ENCODE measurements at places on chromosomes 3 and 15.

- DNase-seq: no peak
Measured at GRCh38 chr3:155656466-155656865, 88.4 kb downstream of the PLCH1 start.

DNA sequence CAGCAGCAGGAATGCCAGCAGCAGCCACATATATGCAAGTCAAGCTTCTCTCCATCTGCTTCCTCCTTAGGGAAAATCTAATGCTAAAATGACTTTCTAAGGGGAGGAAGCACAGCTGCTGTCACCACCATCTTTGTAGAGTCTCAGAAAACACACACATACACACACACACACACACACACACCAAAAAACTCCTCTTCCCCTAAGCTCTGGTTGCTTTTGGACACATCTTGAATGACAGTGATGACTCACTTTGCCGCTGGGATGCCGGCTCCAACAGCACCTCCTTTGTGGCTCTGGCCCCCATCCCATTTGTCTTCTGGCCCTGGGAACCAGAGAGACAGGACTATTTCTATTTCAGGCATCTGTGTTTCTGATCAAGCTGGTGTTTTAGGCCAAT lies 124.8 kb upstream of the GOLIM4 start:
- no peak for DNase-seq

GRCh38 chr15:81611679-81612078 lies 237.7 kb upstream of the TMC3 start:
- no peak for DNase-seq

- DNase-seq: no peak
Measured at GRCh38 chr3:42991341-42992315, 12.5 kb downstream of the GASK1A start.

- no peak for DNase-seq
Measured at GRCh38 chr3:100063929-100064461, 50.3 kb downstream of the FILIP1L start.

DNA sequence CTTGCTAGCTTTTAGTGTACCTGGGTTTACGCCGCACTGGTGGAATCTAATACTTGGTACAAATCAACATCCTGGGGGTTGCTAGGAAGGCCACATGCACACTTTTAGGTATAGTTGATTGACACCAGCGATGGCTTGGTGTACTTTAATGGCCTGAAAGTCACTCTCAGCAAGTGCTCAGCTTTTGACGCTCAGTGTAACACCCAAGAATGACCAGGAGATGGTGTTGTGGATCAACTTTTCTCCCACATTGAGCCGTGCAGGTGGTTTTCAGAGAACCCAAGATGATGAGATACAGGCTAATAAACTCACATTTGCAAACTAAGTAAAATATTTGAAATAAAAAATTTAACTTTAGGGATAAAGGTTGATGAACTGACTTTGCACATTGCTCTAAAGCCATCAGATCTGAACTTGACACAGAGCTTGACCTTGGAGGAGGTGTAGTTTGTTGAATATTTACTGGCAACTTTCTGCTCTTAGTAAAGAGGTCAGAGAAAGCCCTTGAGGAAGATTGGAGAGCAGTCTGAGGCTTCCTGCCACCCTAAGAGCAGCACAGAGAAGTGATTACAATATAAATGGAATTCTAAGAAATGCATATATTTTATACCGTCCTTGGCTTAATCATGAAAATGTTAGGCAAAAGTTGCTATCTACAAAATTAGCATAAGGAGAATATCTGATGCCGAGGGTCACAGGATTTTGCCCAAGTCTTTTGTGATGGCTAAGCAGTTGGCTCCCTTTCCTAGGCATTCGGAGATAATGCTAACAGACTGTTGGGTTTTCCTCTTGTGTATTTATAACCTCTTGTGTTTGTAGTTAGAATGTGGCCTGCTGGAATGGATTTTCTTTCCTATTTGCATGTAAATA lies 143.4 kb upstream of the RASGRP1 start:
- no peak for DNase-seq

DNA sequence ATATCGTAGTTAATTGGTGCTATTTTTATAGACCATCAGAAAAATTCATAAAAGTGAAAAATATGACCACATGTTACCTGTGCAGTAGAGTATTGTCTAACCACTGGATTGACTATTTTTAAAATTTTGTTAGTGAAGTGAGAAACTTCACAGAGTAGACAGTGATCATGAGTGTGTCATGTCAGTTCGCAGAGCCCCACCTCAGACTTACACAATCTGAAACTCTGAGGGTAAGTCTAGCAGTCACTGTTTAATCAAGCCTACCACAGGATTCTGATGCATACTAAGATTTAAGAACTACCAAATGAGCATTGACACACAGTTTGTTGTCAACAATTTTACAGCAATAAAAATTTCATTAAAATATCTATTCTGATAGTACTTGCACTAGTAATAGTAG lies 552.9 kb upstream of the SUCLG2 start:
- no peak for DNase-seq

GRCh38 chr3:40169983-40170382 lies 139.5 kb upstream of the EIF1B start:
- DNase-seq: no peak

DNA sequence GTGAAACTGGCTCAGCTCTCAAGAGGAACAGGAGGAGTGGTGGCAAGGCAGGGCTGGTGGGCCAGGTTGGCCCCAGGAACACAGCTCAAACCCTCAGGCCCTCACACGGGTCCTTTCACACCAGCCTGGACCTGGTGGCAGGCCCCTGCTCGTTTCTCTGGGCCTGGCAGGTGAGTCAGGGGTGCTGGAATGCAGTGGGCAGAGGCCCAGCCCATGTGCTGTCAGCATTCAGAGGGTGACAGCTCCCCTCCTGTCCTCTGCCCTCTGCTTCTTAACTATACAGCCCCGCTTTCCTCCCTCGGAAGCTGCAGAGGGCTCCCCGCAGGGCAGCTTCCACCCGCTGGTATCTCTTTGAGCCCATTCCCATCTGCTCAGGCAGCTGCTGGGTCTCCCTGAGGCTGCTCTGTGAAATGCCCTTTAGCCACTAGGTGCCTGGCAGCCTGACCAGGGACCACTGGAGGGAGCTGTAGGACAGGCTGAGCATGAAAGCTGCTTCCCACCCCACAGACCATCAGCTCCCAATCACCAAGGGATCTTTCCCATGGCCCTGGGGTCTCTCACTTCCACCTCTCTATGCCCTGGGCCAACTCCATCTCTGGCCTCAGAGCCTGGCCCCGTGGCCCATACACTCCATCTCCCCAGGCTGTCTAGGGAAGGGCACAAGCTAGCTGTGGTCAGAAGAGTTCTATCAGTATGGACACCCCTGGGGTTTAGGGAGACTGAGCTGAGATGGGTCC lies 24.8 kb downstream of the SHF start:
- no peak for DNase-seq

- no peak for DNase-seq
Measured at GRCh38 chr3:174441588-174442301, 417.4 kb upstream of the NAALADL2 start.

- DNase-seq: no peak
Measured at GRCh38 chr3:172519740-172520139, 3.5 kb downstream of the TNFSF10 start.

DNA sequence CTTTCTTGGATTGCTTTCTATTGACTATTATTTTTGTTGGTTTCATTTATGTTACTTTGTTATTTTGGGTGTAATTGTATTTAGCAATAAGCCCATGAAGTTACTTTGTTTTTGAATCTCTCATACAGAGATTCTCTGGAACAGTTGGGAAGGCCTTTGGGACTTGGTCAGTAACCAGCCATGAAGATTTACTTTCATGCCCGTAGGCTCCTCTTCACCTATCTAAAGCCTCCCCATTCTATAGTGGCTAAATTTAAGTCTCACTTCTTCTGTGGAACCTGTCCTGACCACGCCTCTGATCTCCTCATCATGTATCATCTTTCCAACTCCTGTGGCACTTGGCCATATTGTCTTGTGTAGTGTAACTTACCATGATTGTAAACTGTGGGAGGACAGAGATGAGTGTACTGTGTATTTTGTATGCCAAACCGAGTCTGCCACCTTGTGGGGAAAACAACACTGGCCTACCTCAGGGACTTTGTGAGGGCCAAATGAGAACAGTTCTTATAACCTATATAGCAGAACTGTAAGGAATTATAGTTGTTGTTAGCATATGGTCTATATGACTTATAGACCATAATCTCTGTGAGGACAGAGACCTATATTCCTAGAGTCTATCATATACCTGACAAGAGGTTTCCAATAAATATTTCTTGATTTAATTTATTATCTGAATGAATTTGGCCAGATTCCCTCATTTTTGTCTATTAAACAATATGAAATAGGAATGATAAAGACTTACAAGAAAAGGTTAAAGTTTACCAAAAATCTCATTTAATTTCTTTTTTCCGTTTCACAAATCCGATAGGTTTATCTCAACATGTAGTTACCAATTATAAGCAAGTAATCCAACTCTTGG lies 75.0 kb downstream of the STARD9 start:
- peak; percentile 2 for DNase-seq
